ENCODE measurements at places on chromosomes 1 and 21.

DNA sequence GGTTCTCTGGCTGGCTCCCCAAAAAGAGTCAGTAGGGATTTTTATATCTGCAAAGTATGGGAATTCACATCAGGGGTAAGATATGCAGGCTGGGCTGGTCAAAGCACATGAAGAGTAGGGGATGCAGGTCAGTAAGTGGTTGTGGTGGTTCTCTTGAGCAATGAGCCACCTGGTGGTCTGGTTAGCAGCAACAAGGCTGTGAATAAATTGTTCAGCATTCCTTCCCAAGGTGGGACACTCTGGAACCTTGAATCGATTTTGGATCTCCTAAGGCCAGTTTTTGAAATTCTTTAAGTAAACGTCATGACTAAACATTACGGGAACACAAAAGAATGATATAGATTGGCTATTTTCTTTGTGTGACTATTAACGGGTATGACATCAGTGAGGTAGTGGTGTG lies 563.0 kb upstream of the NEGR1 start:
- no peak for DNase-seq

DNA sequence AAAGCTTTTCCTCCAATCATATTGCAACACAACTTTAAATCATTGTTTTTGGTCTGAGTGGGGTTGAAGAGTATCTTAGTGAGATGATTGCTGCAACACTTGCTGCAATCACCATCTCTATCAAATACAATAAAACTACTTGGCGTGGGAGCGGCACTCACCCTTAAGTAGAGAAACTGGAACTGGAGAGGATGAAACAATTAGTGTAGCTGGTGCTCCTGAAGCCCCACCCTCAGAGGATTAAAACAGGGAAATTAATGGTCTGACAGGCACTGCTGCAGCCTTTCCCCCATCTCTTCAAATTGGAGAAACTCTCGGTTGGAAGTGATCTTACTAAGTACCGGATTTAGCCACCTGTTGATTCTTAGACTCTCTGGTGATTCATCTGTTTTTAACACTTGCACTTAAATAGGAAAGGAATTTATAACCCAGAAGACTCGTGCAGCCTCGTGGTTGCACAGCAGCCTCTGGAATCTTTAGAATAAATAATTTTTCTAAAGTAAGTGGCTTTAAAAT lies 80.5 kb upstream of the KIF26B start:
- no peak for DNase-seq

DNA sequence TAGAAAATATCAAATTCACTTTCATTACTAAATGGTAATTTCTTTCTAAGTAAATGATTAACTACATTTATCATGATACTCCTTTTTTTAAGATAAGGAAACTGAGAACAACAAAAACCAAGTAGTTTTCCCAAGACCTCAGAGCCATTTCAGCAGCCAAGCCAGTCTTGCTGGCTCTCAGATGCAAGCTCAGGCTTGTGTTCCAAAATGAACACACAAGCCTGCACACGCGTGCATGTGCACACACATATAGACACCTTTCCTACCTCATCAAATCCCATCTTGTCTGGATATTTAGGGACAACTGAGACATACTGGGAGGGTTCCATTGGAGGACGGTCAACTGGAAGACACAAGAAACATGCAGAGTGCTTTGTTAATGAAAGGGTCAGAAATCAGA lies 83.0 kb downstream of the COLGALT2 start:
- no peak for DNase-seq

GRCh38 chr1:13513063-13513894 lies 524 bp downstream of the LRRC38 start:
- no peak for DNase-seq

GRCh38 chr1:223001653-223002634 lies 141.1 kb downstream of the TLR5 start:
- no peak for DNase-seq

- DNase-seq: no peak
Measured at GRCh38 chr1:96569288-96569687, 152.3 kb upstream of the PTBP2 start.

GRCh38 chr1:156913809-156914387 lies 6.5 kb upstream of the LRRC71 start:
- no peak for DNase-seq

- DNase-seq: no peak
Measured at GRCh38 chr1:157540160-157540748, 12.1 kb downstream of the FCRL5 start.

GRCh38 chr1:118984722-118985639 lies 3.2 kb downstream of the TBX15 start:
- DNase-seq: no peak

- no peak for DNase-seq
Measured at GRCh38 chr1:204263254-204263910, 49.6 kb upstream of the GOLT1A start.

DNA sequence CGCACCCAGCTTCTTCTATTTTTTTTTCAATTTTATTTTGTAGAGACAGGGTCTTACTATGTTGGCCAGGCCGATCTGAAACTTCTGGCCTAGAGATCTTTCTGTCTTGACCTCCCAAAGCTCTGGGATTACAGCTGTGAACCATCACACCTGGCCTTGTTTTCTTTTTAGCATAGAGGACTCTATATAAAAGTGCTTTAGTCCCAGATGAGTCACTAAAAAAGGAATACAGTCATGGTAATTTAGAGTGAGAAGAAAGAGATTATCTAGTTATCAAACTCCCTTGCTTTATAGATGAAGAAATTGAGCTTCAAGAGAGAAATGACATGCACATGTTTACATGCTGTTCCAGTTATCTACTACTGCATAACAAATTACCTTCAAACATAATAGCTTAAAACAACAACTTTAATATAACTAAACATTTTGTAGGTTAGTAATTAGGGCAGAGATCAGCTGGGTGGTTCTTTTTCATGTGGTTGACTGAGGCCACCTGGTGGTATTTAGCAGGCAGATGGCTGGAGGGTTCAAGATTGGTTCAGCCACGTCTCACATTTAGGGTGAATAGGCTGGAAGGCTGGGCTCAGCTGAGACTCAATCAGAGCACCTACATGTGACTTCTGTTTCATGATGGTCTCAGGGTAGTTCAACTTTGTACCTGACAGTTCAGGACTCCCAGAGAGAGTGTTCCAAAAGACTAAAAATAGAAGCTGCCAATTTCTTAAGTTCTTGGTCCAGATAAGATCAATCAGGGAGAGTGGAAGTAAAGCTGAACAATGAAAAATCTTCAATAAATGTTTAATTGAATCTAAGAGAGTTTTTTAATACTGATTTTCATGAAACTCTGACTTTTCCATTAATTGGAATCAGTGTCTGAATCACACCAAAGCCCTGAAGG lies 16.9 kb upstream of the MTF2 start:
- DNase-seq: no peak

- DNase-seq: no peak
Measured at GRCh38 chr1:218964471-218965185, 209.1 kb upstream of the LYPLAL1 start.

- no peak for DNase-seq
Measured at GRCh38 chr1:227774821-227775661, 39.8 kb downstream of the SNAP47 start.

DNA sequence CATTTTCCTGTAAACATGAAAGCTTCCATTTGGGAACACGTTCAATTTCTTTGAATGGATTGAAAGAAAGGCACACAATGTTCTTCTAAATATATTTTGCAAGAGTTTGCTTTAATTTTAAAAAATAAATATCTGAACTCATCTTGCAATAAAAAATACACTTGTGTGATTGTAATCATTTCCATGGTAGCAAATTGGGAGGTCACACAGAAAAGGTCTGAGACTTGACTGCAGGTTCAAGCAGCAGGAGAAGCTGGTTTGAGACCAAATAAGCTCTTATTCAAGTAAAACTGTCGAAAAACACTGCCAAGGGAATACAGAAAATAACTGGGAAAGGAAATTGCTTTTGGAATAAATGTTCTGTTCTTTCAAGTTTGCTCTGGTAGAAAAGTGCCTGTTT lies 498.9 kb downstream of the ADGRL2 start:
- no peak for DNase-seq

All from GM12892 (cell line).